ENCODE measurements at places on chromosomes 11 and 22.

GRCh38 chr11:14539982-14540421 is 19.8 kb upstream of the PSMA1 start:
- DNase-seq: peak; percentile 95

DNA sequence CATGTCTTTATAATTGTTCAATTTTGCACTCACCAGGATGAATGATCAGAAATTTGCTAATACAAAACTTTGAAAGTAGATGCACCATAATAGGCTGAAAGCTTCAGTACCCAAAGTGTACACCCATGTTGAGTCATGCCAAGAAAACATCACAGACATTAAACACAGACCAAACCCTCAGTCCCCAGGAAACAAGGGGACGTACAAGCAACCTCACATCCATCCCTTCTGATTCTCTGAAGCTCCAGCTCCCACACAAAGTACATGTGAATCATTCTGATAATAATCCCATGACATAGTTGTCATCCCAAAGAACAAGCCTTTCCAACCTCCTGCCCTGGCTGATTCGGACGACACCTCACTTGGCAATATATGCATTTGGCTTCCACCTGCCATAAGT is 183.8 kb downstream of the SNX19 start:
- no peak for DNase-seq

DNA sequence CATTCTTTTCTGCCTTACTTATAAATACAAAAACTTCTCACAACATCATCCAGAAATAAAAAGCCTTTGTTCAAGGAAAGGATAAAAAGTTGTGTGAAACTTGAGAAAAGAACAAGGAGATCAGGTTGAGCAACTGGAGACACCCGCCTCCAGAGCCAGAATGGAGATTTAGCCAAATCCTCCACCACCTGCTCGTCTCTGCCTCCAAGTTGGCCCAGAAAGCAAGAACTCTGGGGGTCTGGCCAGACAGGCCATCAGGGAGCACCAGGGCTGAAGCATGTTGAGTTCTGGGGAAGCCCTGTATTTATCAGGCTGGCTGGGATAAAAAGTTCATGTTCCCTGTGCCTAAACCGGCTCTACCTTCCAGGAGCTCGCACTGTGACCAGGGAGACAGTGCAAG is 14.9 kb downstream of the SMCO4 start:
- DNase-seq: no peak

GRCh38 chr11:78256962-78257361 is 68.2 kb downstream of the USP35 start:
- peak; percentile 20 for DNase-seq

- no peak for DNase-seq
These were observed 122.7 kb upstream of the TRPC6 start for GRCh38 chr11:101706541-101706940.

GRCh38 chr11:129861702-129862522 is 33.5 kb downstream of the NFRKB start:
- DNase-seq: no peak

GRCh38 chr11:38865922-38866321 is 2267.9 kb upstream of the RAG2 start:
- no peak for DNase-seq

GRCh38 chr11:130894322-130895025 is 21.8 kb downstream of the SNX19 start:
- peak; percentile 74 for DNase-seq

DNA sequence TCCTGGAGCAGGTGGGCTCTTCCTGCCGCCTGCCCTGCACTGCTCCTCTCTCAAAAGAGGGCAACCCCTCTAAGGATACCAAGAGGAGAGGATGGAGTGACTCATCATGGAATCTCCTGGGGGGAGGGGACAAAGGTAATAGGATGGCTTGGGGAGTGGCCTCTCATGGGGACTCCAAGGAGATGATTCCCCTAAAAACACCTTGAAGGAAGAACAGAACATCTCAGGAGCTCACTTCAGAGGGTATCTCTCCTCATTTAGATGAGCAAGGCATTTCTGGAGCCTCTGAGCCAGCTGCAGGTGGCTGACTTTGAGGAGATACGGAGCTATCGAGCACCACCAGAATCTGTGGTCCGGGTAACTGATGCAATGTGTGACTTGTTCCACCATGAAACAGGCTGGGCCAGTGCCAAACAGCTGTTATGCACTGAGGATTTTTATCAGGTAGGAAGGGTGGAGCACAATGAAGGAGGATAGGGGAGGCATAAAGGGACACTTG is 40.2 kb downstream of the RRP8 start:
- DNase-seq: no peak

DNA sequence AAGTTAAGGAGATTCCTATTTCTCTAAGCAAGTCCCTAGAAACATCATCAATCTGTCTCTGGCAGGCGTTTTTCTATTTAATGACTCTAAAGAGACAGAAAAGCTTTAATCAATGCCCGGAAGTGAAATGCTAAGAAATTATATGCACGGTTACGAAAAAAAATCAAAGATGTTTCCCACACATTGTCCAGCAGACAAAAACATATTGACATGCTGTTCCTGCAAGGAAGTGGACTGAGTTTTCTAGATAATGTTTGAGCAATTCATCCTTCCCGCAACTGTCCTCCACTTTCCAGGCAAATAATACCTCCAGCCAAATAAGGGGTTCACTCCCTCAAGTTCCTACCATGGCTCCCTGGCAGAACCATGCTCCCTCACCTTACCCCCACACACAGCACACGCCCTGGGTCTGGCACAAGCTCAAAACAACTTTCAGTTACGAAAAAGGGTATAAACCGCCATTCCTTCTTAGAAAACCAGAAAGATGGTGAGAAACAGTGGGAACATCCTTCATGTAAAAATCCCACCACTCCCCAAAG is 29.6 kb downstream of the GALNT18 start:
- no peak for DNase-seq

GRCh38 chr22:50701428-50702154 is 29.0 kb downstream of the SHANK3 start:
- no peak for DNase-seq

- peak; percentile 65 for DNase-seq
These were observed 37.1 kb downstream of the RNF141 start for GRCh38 chr11:10503777-10504480.

- DNase-seq: no peak
These were observed 99.7 kb downstream of the CWF19L2 start for GRCh38 chr11:107357877-107358276.

DNA sequence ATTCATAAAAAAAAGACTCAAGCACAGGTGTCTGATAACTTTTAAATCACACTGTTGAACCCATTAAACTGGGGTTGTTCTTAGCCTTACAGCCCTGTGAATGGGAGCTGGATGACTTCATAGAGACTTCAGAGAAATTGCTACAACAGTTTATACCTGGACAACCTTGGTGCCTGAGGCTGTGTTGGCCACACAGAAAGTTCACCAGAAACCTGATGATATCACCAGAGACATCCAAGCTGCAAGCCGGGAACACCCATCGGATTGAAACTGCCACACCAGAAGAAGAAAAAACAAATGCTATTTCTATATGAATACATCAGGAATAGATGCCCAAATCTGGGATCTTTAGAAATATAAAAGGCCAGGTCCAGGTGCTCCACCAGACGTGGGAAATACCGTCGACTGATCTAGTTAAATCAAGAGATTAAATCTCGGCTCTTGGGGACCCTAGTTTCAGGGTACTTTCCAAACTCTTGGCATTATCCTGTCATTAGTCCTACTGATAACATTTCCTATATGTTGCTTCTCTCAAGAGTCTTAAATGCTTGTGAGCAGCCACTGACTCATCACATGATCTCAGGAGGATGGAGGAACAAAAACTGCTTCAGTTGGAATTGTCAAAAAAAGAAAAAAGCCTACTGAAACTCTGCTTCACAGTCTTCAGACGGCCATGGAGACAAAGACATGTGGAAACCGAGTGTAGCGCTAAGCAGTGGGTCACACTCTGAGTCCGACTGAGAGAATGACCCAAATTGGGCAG is 28.6 kb upstream of the APOL5 start:
- no peak for DNase-seq

- DNase-seq: peak; percentile 63
These were observed 27.5 kb upstream of the MTNR1B start for GRCh38 chr11:92941676-92942571.

DNA sequence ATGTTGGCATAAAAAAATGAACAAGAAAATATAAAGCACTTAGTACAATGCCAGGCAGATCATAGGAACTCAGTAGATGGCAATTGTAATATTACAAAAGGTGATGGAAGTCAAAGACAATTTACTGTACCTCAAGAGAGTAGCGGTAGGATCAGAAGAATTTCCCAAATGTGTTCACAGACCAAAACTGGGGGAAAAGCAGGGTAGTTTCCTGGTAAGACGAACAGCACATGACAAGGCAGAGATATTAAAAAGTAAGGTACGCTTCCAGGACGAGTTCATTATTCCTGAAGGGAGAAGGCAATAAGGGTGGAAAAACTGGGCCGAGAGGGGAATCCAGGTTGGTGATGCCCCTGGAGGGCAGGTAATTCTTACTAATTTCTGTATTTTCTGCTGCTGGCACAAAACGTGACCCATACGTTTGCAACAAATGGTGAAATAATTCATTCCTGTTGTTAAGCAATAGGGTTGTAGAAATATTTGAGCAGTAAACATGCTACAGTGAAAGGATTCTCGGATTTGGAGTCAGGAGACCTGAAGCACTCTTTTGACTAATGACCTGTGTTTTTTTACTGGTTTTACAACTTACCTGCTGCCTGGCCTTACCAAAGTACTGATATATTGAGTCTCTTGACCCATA is 786 bp upstream of the ANKRD42 start:
- DNase-seq: peak; percentile 78

DNA sequence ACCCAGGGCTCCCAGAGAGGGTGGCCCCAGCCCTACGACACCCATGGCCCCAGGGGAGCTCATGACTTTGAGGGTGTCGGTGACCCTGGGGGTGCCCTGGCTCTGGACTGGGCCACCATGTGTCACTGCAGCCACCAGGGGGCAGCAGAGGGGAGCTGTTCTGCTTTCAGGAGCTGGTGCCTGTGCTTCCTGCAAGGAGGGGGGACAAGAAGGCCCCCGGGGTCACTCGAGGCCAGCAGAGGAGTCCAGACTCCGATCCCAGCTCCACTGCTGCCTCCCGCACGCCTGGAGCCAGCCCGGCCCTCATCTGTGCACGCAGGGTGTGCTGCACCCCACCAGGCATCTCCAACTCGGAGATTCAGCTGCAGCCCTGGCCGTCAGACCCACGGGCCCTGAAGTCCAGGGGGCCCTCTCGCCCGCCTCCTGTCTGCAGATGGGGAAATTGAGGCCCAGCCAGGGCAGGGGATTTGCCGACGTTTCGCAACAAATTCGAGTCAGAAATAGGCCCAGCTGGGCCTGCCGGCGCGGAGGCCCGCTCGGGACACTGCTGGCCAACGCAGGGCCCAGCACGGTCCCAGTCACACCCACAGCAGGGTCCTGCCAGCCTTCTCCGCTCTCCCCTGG is 29.5 kb upstream of the WNT7B start:
- DNase-seq: peak; percentile 71

DNA sequence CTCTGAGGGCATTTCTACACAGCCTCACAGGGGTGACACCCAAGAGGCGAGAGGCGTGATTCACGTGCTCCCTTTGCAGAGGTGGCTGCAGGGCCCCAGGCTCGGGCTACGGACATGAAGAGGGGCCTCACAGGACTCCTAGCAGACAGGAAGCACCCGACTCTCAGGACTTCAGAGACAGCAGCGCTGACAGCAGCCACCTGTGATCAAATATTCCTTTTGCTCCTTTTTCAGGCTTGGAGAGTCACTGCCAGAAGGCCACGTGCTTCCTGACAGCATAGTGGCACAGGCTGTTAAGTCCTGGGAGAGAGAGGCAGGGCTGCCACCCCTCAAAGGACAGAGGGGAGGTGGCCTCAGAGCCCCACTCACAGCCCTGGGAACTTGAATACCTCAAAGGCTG is 348.9 kb downstream of the CADM1 start:
- DNase-seq: no peak

GRCh38 chr11:102810950-102811660 is 13.1 kb upstream of the MMP1 start:
- no peak for DNase-seq

DNA sequence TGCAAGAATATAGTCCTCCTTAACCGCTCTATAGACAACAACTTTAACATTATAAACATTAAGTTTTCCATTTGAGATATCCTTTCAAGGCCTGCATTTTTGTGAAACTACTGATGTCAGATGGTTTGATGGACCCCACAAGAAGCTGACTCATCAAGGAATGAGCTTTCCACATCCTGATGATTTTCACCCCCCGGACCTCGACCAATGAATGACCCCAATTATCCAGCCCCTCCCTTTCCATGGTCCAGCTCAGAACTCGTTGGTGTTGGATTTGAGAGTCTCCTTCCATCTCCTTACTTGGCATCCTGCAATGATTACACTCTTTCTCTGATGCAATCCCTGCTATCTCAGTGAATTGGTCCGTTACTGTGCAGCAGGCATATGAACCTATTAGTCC is 31.8 kb upstream of the GUCY1A2 start:
- DNase-seq: no peak

GRCh38 chr11:120168960-120169681 is 31.2 kb upstream of the TRIM29 start:
- DNase-seq: peak; percentile 81

- DNase-seq: no peak
These were observed 154.6 kb downstream of the TRIM29 start for GRCh38 chr11:119983240-119983732.

GRCh38 chr11:80041136-80042000 is 600.5 kb upstream of the TENM4 start:
- no peak for DNase-seq

DNA sequence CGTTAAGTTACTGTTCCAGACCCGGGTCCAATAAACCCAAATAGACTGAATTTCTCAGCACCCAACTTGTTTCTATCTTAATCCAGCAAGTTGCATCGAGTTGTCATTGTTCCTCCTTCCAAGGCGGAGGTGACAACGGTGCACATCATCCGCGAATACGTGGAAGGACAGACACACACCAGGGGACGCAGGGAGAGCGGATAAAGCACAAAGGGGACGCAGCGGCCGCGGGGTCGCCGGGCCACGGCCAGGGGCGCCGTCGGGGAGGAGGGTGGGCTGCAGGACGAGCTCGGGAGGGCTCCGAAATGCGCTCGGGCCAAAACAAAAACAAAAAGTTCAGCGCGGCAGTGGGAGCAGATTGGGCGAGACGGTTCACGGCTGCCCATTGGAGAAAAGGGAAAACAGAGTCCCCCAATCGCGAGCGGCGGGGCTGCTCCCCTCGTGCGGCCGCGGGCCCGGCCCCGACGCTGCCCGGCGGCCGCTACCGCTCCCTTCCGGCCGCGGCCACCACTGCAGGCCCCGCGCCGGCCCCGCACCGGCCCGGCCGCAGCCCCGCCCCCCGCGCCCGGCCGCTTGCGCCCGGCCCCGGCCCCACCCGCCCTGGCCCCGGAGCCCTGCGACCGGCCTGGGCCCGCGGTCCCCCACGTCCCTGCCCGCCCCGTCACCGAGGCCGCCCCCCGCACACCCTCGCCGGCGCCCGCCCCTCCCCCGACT is 518 bp downstream of the KMT5B start:
- DNase-seq: peak; percentile 73

DNA sequence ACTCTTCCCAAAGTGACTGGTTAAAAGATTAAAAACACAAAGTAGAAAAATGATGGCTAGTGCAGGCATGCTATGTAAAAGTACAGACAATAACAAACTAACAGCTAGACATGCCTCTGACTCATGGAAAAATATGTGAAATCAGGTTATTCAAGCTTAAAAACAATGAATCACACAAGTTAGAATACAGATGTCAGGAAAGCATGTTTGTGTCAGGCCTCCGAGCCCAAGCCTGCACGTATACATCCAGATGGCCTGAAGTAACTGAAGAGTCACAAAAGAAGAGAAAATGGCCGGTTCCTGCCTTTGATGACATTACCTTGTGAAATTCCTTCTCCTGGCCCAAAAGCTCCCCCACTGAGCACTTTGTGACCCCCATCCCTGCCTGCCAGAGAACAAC is 110.1 kb downstream of the NOX4 start:
- DNase-seq: no peak
